ENCODE measurements at places on chromosomes 11 and 22.

DNA sequence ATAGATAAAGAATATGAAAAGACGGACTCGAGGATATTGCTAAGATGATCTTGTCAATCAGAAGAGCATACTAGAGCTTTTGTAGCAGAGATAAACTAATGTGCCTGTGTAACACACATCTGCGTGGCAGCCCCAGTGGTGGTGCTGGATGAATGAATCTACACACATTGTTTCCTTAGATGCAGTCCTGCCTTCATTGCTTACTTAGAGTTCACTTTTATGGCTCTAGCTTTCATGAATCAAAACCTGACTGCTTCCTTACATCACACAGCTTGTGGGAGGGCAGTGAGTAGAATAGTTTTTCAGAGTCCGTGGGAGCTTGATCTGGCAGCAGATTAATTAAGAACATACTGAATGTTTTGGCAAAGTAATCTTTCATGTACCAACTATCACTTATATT lies 83.7 kb downstream of the EXT2 start:
- H3K4me3 ChIP-seq, result no peak overlapping the region
- peaks cover 9% of the 10 kb centered on the region for H3K4me1 ChIP-seq
- H3K27ac ChIP-seq, result no peak overlapping the region
- no peaks in the 10 kb centered on the region for H3K27me3 ChIP-seq
- no peak for DNase-seq
- peaks cover 6% of the 10 kb centered on the region for H3K36me3 ChIP-seq

GRCh38 chr11:85165819-85166218 lies 461.3 kb downstream of the DLG2 start:
- no peaks in the 10 kb centered on the region for H3K4me1 ChIP-seq
- H3K36me3 ChIP-seq, result no peaks in the 10 kb centered on the region
- no peak overlapping the region for H3K27ac ChIP-seq
- no peaks in the 10 kb centered on the region for H3K27me3 ChIP-seq
- no peak overlapping the region for H3K4me3 ChIP-seq
- DNase-seq, result no peak

- H3K36me3 ChIP-seq, result no peaks in the 10 kb centered on the region
- no peak overlapping the region for H3K27ac ChIP-seq
- no peak overlapping the region for H3K4me3 ChIP-seq
- peaks cover 9% of the 10 kb centered on the region for H3K4me1 ChIP-seq
- no peak for DNase-seq
These were observed 277.0 kb downstream of the SBF2 start for GRCh38 chr11:10017050-10017449.

- H3K27me3 ChIP-seq, result no peaks in the 10 kb centered on the region
- DNase-seq, result no peak
- no peak overlapping the region for H3K27ac ChIP-seq
- H3K36me3 ChIP-seq, result no peaks in the 10 kb centered on the region
- H3K4me3 ChIP-seq, result no peak overlapping the region
- H3K4me1 ChIP-seq, result no peaks in the 10 kb centered on the region
These were observed 1234.0 kb downstream of the TBC1D22A start for GRCh38 chr22:47996446-47996857.

DNA sequence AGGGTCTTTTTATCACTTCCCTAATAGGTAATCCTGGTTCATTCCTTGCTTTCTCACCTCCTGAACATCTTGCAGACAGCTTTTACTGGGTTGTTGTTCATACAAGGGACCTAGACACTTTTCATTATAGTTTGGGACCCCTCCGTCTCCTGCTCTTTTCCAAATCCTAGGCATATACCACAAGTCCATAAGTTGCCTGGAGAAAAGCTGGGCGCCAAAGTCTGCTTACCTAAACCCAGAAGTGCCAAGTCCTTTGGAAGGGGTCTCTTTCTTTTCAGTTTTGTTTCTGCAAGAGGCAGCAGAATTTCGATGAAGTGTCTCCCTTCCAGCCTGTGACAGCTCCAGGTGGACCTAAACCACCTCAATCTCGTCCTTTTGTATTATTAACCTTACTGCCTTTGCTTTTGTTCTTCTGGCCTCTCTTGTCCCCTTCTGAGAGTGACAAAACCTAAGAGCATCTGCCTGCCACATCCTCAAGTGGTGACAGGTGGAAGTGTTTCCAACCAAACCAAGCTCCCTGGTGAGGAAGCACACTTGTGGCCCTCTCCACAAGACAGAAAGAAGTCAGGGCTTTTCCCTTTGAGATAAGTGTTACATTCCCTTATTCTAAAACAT lies 19.5 kb upstream of the P2RY6 start:
- H3K4me3 ChIP-seq, result no peak overlapping the region
- DNase-seq, result no peak
- peaks cover 5% of the 10 kb centered on the region for H3K4me1 ChIP-seq
- H3K27me3 ChIP-seq, result peaks cover 3% of the 10 kb centered on the region
- H3K36me3 ChIP-seq, result no peaks in the 10 kb centered on the region
- no peak overlapping the region for H3K27ac ChIP-seq

- H3K4me1 ChIP-seq, result no peaks in the 10 kb centered on the region
- no peaks in the 10 kb centered on the region for H3K36me3 ChIP-seq
- no peak overlapping the region for H3K27ac ChIP-seq
- no peak for DNase-seq
These were observed 47.0 kb downstream of the SBF2 start for GRCh38 chr11:10247011-10247410.

DNA sequence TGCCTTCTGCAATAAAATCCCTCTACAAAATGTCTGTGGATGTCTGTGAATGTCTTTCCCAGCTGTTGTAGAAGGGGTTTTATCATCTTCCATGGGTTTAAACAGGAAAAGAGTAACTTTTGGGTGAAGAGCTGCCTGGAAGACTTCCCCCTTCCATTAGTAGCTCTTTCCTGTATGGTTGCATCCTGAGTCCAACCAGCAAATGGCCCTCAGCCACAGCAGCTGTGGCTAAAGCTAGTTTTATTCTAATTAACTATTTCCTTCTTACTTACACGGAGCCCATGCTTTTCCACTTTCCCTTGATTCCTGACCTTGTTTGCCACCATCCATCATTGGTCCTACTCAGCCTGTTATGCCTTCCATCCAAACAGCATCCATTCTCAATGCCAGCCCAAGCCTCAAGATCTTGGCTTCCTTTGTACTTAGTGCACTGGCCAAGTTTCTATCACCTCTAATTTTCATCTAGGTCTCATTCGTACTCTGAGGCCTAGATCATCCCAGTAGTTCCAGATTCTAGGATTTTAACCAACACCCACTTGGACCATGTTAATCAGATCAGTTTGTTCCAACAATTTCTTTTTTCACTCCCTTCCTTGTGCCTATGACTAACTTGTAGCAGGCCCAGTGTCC lies 41.5 kb upstream of the CADM1 start:
- no peaks in the 10 kb centered on the region for H3K27me3 ChIP-seq
- no peaks in the 10 kb centered on the region for H3K36me3 ChIP-seq
- DNase-seq, result no peak
- no peaks in the 10 kb centered on the region for H3K4me1 ChIP-seq

GRCh38 chr11:128499613-128500253 lies 87.6 kb downstream of the ETS1 start:
- peak overlapping the region; percentile 93 for H3K27ac ChIP-seq
- peaks cover 83% of the 10 kb centered on the region for H3K36me3 ChIP-seq
- no peaks in the 10 kb centered on the region for H3K27me3 ChIP-seq
- peak overlapping the region; percentile 86 for H3K4me3 ChIP-seq
- H3K4me1 ChIP-seq, result peaks cover 95% of the 10 kb centered on the region

DNA sequence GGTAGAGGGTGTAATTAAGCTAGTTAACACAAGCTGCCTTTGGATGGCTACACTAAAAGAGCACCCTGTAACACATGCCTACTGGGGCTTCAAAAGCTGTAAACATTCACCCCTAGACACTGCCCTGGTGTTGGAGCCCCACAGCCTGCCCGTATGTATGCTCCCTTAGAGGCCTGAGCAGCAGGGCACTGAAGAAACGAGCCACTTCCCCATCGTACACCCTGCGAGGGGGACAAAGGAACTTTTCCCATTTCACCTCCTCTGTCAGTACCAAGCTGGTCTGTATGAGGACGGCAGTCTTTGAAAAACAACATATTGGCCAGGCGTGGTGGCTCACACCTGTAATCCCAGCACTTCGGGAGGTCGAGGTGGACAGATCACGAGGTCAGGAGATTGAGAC lies 77.0 kb downstream of the MAML2 start:
- H3K4me1 ChIP-seq, result peaks cover 57% of the 10 kb centered on the region
- H3K4me3 ChIP-seq, result no peak overlapping the region
- H3K27me3 ChIP-seq, result no peaks in the 10 kb centered on the region
- no peak overlapping the region for H3K27ac ChIP-seq
- DNase-seq, result no peak

- no peaks in the 10 kb centered on the region for H3K36me3 ChIP-seq
- H3K27ac ChIP-seq, result no peak overlapping the region
These were observed 24.0 kb upstream of the ABCC8 start for GRCh38 chr11:17500673-17501072.

DNA sequence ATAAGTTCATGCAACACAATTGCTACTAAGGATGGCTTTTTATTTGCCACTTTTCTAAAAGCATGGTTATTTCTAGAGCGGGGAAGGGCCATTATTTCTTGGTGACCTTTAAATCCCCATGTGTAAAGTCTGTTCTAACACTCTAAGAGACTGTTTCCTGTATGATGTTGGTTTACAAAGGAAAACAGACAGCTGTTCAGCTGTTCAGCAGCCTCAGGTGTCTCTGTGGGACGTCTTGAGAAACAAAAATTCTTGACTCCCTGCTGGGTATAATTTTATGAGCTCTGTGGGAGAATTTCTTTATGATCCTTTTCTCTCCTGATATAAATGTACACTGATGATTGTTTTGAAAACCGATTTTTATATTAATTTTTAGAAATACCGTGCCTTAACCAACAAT lies 13.9 kb downstream of the MUC15 start:
- H3K27me3 ChIP-seq, result no peaks in the 10 kb centered on the region
- no peaks in the 10 kb centered on the region for H3K4me1 ChIP-seq
- no peak overlapping the region for H3K4me3 ChIP-seq

GRCh38 chr11:61854966-61855714 lies 27.0 kb downstream of the FADS2 start:
- no peak for DNase-seq
- no peaks in the 10 kb centered on the region for H3K4me1 ChIP-seq
- no peak overlapping the region for H3K4me3 ChIP-seq

GRCh38 chr11:65927904-65928397 lies 8.7 kb downstream of the DRAP1 start:
- peaks cover 6% of the 10 kb centered on the region for H3K36me3 ChIP-seq
- H3K27ac ChIP-seq, result peak overlapping the region; percentile 89
- peak overlapping the region; percentile 65 for H3K4me3 ChIP-seq
- H3K27me3 ChIP-seq, result no peaks in the 10 kb centered on the region
- DNase-seq, result peak; percentile 75

DNA sequence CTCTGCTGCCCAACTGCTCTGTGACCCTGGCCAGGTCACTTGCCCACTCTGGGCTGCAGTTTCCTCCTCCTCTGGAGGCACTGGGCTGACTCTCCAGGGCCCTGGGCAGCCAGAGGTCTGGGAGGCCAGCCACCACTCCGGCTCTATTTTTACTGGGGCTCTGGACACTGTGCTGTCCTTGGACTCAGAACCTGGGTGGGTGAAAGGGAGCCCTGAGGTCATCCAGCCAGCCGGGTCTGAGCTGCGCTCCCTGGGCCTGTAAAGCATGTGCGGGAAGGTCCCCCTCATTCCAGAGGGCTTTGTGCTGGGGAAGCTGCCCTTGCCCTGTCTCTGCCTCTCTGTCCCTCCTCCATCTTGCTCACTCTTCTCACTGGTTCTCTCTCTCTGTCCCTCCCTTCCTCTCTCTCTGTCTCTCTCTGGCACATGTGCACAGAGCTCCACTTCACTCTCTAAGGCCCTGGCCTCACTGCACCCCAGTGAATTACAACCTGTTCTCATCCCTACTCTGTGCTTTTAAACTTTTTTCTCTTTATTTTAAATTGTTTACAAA lies 24.6 kb downstream of the MB start:
- H3K4me3 ChIP-seq, result no peak overlapping the region
- H3K36me3 ChIP-seq, result no peaks in the 10 kb centered on the region
- H3K27me3 ChIP-seq, result no peaks in the 10 kb centered on the region
- H3K27ac ChIP-seq, result no peak overlapping the region

DNA sequence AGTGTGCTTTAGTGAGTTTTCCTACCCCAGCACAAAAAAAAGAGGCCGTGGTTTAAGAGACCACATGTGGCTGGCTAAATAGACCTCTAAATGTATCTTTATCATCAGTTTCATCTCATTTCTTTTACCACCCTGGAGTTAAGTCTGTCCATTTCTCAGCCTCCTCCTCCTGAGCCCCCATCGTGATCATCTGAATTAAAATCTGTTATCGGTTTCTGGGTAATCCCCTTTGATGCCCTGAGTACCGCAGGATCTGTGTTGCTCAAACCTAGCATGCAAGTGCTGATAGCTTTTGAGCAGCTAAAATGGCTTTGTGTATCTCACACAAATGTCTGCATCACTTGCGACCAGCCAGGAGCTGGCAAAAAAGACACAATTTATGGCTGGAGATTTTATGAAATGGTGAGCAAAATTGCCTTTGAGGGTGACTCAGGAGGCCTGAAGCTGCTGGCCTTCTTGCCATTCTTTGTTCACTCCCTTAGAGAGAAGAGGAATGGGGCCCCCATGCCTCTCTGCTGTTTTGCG lies 236.5 kb downstream of the NTM start:
- no peak for DNase-seq
- H3K4me1 ChIP-seq, result peaks cover 2% of the 10 kb centered on the region
- H3K36me3 ChIP-seq, result no peaks in the 10 kb centered on the region
- no peak overlapping the region for H3K4me3 ChIP-seq
- peaks cover 6% of the 10 kb centered on the region for H3K27me3 ChIP-seq
- no peak overlapping the region for H3K27ac ChIP-seq

DNA sequence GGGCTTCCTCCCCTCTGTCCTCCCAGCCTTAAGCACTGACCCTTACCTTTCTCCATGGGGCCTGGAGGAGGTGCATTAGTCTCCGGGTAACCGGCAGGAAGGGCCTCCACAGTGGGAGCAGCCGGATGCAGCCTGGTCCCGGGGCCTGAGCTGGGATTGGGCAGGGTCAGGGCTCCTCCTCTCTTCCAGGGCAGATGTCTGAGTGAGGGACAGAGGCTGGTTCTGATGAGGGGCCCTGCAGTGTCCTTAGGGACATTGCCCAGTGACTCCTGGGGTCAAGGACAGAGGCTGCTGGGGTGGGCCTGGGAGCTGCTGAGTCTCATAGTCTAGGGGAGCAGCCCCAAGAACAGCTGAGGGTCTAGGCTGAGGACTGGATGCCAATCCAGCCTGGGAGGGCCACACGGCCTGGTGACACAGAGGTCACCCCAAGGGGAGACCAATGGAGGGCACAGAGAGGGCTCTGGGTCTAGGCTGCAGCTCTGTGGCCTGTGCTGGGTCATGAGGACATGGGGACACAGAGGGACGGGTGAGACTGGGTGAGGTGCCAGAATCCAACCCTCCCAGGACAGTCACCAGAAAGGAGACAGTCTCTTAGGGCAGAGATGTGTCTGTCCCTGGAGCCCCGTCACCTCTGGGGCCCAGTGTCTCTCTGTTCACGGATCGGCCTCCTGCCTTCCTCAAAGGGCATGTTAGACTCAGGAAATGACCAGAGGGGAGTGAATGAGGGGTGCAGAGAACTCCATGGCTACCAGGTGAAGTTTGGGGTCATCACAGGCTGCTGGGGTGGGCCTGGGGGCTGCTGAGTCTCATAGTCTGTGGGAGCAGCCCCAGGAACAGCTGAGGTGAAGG lies 6.5 kb downstream of the IGLL5 start:
- no peak overlapping the region for H3K4me3 ChIP-seq
- no peaks in the 10 kb centered on the region for H3K36me3 ChIP-seq
- no peaks in the 10 kb centered on the region for H3K4me1 ChIP-seq
- DNase-seq, result no peak
- no peak overlapping the region for H3K27ac ChIP-seq

GRCh38 chr11:77287615-77288273 lies 13.7 kb downstream of the GDPD4 start:
- no peak overlapping the region for H3K27ac ChIP-seq
- no peaks in the 10 kb centered on the region for H3K4me1 ChIP-seq
- H3K27me3 ChIP-seq, result peaks cover 42% of the 10 kb centered on the region
- no peak overlapping the region for H3K4me3 ChIP-seq
- DNase-seq, result no peak
- no peaks in the 10 kb centered on the region for H3K36me3 ChIP-seq

Data from activated T-helper 2 cell treated with anti-CD3 and anti-CD28 coated beads, Interferon-gamma antibody, Interleukin-2, Interleukin-4, amounts not matched to agents 10 μg/mL and 5 μg/mL and 100 μg/mL, durations not matched to agents 14 hours and 24 hours and 36 hours (primary cell).